ENCODE measurements at places on chromosomes 3 and 15. TPM values are rescaled to one million over a fixed set of nuclear protein-coding genes. Genes with fewer than 3 reads are reported as not detected.

Gene C3orf85
- total RNA-seq = not detected

DNA sequence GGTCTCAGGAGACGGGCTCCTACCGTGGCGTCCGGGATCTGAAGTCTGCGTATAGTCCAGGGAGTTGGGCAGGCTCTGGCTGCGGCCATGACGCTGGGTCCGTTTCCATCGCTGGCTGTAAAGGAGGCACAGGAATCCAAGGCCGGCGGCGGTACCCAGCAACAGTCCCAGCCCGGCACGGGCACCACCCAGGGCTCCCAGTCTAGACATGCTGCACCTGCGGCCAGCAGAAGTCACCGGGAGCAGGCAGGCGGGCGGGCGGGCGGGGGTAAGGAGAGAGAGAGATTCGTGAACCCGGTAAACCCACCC, 526 bp downstream of the RMDN3 start:
- H3K36me3 ChIP-seq = peaks cover 33% of the 10 kb centered on the region
- H3K4me1 ChIP-seq = no peaks in the 10 kb centered on the region
- no peaks in the 10 kb centered on the region for H3K27me3 ChIP-seq
- H3K4me3 ChIP-seq = peak overlapping the region; percentile 86

DNA sequence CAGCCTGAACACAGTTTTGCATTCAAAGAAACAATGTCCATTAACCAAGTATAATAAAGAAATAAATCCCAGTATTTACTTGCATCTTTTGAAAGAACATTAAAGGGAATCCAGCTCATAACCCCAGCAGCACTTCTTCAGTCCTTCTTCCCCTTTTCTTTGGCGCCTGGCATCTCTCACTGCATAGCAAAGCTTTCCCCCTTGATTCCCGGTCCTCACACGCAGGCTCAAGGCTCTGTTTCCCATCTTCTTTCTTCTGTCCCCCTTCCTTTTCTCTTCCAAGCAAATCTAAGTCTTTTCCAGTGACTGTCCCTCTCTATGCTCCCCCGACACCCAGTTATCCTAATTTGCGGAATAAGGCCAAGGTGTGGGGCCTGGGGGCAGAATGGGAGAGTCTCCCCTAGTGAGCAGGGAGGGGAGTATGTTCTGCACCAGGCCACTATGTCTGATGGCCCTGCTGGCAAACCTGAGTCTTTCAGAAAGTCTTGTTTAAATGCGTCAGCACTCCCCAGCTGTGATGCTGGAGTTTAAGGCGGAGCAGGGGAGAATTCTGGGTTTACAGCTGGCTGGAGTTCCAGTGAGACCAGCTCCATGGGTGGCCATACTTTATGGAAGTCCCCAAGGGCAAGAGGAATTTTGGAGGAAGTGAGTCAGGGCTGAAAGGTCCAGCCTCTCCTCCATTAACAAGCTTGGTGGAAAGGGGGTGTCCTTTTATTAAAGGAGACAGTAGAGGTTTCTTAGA, 42.1 kb downstream of the GOLGA6A start:
- no peaks in the 10 kb centered on the region for H3K36me3 ChIP-seq
- no peak overlapping the region for H3K4me3 ChIP-seq
- no peaks in the 10 kb centered on the region for H3K4me1 ChIP-seq
- no peak overlapping the region for H3K27ac ChIP-seq

DNA sequence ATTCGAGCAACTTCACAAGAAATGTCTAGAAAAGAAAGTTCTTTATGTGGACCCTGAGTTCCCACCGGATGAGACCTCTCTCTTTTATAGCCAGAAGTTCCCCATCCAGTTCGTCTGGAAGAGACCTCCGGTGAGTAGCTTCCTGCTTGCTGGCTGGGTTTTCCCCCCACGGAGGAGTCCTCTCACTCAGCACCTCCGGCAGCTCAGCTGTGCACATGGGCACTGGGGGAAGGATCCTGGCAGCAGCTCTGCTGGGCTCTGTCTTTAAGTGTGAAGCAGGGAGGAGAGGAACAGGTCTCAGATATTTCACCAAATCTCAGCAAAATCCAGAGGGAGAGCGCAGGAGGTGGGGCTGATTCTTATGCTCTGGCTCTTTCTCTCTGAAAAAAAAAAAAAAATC, 684 bp downstream of the CAPN3 start:
- peaks cover 15% of the 10 kb centered on the region for H3K27me3 ChIP-seq
- no peak overlapping the region for H3K27ac ChIP-seq
- no peak for DNase-seq
- no peak overlapping the region for H3K4me3 ChIP-seq

DNA sequence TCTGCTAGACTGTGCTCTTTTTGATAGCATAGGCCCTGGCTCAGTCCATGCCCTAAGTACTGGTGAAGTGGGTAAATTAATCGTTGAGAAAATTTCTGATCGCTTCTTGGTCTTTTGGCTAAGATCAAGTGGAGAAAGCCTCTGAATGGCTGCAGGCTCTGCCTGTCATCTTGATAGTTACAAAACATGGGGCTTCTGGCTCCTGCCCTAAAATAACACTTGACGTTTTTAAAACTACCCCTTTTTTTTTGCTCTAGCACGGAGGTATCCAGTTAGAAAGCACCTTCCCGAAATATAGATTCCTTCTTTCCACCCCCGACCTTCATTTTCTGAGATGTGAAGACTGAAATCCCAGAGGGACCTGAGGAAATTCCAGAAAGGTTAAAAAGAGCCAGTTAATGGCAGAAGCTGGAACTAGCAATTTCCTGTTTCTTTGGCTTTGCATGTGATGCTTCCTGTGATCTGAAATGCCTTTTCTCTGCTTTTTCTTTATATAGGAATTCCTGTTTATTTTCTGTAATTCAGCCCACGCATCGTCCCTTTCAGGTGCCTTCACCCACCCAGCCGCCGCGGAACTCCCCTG, 799 bp upstream of the C2CD4B start:
- no peak for DNase-seq
- H3K4me1 ChIP-seq = no peaks in the 10 kb centered on the region
- H3K27me3 ChIP-seq = peaks cover 66% of the 10 kb centered on the region

Data from endodermal cell (in vitro differentiated cells).